Right renal pelvis (tissue), 4 donors: ENCODE measurements at places on chromosomes 3 and 15.

GRCh38 chr3:186965141-186965879 lies 35.0 kb downstream of the ST6GAL1 start:
- DNase-seq, result no peak

- no peak for DNase-seq
These were observed 119.8 kb downstream of the AKAP13 start for GRCh38 chr15:85500060-85500708.

- no peak for DNase-seq
These were observed 15.3 kb upstream of the PTPN23 start for GRCh38 chr3:47365213-47366153.

GRCh38 chr3:36686516-36686915 lies 77.8 kb downstream of the DCLK3 start:
- no peak for DNase-seq

DNA sequence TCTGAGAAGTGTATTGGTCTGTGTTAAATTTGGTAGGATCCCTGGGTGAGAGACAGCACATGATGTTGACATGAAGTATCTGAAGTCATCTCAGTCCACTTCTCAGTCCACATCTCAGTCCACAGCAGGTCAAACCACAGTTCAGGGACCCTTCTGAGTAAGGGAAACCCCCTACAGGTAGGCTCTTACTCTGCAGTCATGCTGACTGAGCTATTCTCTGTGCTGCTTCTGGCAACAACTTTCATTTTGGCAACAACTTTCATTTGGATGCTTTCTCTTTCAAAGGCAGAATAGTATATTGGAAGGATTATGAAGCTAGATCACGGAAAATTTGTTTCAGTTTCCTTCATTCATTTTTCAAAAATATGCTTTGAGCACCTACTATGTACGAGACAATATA lies 178.2 kb upstream of the GOLIM4 start:
- DNase-seq, result no peak

GRCh38 chr15:70213794-70214193 lies 116.1 kb upstream of the TLE3 start:
- DNase-seq, result no peak

DNA sequence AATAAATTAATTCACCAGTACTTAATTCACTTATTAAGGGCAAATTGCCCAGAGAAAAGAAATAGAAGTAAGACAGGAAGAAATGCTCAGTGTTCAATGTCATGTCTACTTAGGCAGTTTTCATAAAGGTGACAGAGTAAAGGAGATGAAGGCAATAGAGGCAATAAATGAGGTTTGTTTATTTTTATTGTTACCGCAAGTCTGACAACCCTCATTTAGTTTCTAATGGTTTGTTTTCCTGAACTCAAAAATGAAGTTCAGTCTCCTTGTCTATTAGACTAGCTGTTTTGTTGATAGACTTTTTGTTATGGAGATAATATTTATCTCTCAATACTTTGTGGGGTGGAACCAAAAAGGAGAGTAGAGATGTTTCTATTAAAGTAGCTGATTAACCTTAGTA lies 258.3 kb downstream of the C3orf38 start:
- DNase-seq, result no peak

DNA sequence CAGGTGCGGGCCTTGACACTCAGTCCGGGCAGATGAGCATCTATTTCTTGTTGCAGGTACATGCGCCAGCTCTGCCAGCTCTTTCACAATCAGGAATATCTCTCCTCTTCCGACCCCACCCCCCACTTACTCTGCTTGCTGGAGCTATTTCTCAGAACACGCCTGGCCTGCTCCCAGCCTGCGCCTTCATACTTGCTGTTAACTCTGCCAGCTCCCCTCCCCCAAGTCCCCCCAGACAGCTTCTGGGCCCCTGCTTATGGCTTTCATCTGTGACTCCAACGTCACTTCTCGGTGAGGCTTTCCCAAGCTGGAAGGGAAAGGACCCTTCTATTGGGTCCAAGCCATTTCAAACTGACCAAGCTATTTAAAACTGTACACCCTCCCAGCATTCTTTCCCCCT lies 15.2 kb downstream of the MAGEF1 start:
- no peak for DNase-seq

GRCh38 chr3:154496978-154497377 lies 67.0 kb upstream of the GPR149 start:
- DNase-seq, result no peak

DNA sequence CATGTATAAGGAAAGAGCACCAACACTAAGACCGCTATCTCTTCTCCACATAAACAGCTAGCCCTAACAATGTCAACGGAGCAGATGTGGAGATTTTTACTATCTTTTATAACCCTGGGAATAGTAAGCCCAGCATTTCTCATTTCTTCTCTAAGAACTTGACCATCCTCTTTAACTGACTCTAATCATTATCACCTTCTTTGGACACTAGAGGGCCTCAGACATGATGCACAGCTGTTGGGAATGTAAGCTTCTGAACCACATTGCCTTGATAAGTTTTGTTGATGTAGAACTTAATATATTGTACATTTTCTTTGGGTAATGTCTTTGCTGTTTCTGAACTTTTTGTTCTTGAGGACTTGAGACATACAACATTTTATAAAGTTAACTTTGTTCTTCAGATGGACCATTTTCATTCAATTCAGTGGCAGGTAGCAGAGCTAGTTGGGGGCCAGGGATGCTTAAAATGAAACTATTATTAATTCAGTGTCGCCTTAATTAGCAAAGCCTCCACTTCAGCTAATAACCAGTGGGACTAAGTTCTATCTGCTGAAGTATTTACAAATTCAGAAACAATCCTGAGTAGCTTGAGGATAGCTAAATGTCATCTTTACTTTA lies 9.6 kb upstream of the TAGLN3 start:
- DNase-seq, result no peak

DNA sequence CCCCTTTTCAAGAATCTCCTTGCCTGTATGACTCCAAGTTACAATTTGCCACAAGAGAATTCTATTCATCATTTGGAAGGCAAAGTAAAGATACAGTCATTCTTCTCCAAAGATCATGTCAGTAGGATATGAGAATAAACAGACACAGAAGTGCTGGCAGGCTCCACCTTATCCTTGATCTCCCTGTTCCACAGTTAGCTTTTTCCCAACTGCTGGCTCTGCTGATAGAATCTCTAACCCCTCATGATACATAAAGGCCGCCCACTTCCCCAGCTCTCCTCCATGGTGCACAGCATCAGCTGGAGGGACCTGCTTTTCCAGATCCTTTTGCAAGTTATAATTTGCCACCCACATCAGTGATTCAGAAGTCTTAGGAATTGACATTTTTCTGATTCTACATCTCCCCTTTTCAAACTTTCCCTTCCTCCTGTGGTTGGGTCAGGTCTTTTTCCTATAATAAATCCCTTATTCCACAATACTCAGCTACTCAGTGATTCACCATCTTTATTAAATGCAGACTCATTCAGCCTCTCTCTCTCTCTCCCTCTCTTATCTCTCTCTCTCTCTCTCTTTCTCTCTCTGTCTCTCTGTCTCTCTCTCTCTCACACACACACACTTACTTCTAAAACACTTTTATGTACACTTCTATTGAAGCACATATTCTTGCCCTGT lies 465.4 kb downstream of the GBE1 start:
- no peak for DNase-seq

DNA sequence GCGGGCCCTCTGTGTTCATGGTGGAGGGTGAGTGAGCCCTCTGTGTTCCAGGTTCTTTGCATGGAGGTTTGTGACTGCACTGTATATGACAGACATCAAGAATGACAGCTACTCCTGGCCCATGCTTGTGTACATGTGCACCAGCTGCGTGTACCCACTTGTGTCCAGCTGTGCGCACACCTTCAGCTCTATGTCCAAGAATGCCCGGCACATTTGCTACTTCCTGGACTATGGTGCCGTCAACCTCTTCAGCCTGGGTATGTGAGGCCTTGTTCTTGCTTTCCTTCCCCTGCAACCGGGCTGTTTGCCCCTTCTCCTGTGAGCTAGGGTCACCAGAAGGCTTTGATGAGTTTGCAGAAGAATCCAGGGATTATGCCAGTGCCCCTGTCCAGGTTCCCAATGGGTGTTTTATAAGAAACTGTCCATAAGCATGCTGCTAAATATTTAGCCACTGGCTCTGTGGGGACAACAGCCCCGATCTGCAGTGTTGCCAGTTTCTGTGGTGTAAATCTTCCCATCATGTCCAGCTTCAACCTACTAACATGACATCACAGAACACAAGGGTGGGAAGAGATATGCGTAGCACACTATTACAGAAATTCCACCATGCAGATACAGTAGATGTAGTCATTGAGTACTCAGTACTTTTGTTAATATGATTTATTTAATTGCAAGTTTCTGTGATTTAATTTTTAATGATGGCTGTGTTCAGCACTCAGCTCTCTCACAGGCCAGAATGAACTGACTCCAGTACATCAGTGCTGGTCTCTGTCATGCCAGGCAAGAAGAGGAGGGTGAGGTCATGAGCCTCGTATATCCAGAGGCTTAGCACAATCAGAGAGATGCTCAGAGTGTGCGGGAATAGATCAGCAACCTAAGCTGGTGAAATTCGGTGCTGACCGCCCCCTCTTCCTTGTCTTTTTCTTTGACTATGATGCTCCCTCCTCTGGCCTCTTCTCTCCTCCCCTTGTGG lies 29.2 kb upstream of the KIF23 start:
- DNase-seq, result no peak

DNA sequence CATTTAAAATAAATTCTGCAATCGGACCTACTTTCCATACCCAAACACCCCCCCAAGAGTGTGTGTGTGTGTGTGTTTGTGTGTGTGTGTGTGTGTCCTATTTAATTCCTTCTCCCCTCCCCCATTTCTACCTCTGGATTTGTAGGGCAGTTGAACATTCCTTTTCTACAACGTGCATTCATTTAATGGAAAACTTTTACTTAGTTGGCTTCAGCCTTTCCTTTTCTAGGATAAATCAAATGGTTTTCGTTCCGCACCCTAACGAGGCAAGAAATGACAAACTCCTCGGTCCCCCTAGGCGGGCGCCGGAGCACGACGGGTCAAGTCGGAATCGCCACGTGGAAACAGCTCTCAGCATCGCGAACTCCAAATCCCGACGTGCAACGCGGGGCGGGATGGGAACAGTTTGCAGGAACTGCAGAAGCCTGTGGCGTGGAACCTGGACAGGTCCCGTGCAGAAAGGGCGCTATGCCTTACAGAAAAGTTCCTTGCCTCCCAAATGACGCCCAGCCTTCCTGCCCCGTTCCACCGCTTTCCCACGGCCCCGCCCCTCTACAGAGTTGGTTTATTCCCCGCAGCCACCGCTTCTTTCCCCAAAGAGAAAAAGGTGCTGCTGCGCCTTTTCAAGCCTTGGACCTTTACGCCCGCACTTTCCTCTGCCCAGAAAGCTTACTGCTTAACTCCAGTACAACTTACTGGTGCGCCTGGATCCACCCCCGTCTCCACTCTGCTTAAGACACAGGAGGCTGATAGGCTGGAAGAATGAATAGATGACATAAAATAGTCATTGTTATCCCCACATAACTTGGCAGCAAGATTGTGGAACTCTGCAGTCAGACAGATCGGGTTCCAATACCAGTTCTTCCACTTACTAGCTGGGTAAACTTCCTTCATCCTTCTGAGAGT lies 1.1 kb upstream of the EIF2B5 start:
- DNase-seq, result no peak

- DNase-seq, result no peak
These were observed 134.5 kb downstream of the IGF1R start for GRCh38 chr15:98782801-98783200.

GRCh38 chr15:51281368-51281967 lies 56.9 kb downstream of the CYP19A1 start:
- no peak for DNase-seq

DNA sequence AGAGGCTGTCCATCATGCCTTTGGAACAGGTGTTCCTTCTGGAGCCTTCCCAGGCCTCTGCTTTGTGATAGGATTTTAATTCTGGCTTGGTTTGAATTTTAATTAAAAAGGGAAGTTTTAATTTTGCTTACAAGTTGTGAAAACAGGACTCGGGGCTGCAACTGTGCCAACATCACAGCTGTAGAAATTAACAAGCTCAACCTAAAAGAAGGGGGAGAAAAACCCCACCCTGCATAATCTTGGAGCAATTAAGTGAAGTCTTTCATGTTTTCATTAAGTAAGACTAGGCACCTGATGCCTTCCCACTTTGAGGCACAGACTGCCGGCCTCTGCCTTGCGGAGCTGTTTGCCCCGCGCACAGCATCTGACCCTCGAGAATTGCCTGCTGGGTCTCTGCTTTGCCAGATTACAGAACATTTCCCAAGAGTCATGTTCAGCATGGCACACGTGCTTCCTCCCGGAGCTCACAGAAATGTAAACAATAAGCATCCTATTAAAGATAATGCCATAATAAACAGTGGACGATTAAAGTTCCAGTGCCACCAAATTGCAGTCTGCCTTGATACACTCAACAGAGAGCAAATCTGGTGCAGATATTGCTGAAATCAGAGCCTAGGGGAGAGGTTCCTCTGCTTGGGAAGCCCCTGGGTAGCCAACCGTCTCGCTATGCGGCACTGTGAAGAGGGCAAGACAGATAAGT lies 364.2 kb downstream of the LRTM1 start:
- DNase-seq, result no peak

DNA sequence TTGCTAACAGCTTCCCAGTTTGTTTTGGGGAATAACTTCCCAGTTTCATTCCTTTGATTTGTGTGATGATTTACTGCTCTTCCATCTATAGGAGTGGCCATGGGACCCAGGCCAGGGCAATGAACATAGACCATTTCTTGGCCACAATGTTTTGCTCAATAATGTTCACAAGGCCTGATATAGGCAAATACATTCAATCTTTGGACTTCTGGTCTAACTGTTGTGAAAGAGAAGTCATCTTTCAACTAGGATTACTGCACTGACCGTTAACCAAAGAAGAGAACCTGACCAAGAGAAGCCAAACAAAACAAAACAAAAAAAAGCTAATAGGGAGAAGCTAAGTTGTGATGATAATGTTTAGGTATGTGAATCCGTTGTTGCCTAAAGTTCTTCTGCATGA lies 221.8 kb upstream of the SUCLG2 start:
- no peak for DNase-seq

- DNase-seq, result no peak
These were observed 1.1 kb downstream of the PLXND1 start for GRCh38 chr3:129605203-129605921.

DNA sequence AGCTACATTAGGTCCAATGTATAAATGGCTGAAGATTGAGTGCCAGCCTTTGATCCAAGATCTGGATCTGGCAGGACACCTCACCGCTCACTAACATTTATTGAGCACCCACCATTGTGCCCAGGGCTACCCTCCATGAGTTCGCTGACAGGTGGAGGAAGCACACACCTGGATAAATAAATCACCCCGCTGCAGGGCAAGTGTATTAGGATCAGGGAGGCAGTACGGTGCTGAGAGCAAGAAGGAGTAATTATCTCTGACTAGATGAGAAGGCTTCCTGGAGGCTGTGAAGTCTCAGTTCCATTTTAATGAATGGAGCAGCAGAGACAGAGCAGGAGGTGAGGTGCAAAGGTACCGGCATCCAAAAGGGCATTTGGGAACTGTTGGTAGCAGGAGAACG lies 104.1 kb downstream of the LIPC start:
- no peak for DNase-seq

DNA sequence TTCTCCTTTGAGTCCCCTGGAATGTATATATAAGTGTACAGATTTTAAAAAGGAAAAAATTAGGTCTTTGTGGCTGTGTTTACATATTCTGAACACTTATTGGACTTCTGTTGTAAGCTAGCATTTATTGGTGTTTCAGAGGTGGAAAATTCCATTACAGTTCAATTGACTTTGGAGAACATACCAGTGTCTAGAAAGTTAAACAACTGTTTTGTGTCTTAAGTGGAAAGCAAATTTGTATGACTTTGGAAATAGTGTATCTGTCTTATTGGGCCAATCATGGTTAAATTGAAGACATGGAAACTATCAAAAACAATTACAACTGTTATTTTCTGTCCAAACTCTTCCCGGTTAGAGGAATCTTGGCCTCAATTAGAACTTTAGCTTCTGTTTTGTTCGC lies 265.0 kb upstream of the C2CD4B start:
- no peak for DNase-seq

- no peak for DNase-seq
These were observed 168.4 kb upstream of the VEPH1 start for GRCh38 chr3:157671656-157672055.
